ENCODE measurements at places on chromosomes 5 and 9.

DNA sequence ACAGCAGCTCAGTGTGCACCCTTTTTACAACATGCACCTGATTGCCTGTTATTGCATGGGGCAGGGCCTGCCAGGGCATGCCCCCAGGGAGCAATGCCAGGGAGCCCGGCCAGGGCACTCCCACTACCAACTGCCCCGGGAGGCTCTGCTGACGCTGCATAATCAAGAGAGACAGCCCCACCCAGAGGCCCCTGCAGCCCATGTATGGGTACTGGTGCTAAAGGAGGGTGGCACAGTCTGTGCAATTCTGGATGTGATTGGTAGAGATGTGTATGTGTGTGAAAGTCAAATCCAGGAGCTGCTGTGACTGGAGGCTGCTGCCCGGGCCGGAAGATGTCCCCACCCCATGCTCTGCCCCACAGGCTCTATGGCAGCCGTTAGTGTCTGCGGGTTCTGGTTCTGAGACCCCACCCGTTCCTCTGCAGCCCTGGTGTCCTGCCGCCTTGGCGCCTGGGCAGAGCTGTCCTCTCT is 3.9 kb upstream of the NEURL1B start:
- no peaks in the 10 kb centered on the region for H3K36me3 ChIP-seq
- H3K27me3 ChIP-seq = no peaks in the 10 kb centered on the region
- peak; percentile 69 for DNase-seq
- no peak overlapping the region for H3K27ac ChIP-seq
- H3K4me3 ChIP-seq = no peak overlapping the region

DNA sequence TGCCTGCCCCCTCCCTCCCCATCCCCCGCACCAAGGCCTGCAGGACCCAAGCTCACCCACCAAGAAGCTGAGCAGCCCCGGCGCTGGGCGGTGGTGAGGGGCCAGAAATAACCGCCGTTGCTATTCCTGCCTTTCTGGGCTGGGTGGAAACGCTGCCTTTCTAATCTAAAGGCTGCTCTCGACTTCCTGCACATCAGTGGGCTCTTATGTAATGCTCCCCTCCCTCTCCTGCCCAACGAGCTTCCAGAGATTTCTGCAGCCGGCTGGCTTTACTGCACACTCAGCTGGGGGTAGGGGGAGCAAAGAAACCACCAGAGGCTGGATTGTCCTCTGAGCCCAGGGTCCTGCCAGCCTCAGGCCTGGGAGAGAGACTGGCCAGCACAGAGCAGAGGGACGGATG is 6.9 kb upstream of the EGR1 start:
- H3K4me3 ChIP-seq = no peak overlapping the region
- H3K27me3 ChIP-seq = no peaks in the 10 kb centered on the region
- peaks cover 19% of the 10 kb centered on the region for H3K4me1 ChIP-seq

DNA sequence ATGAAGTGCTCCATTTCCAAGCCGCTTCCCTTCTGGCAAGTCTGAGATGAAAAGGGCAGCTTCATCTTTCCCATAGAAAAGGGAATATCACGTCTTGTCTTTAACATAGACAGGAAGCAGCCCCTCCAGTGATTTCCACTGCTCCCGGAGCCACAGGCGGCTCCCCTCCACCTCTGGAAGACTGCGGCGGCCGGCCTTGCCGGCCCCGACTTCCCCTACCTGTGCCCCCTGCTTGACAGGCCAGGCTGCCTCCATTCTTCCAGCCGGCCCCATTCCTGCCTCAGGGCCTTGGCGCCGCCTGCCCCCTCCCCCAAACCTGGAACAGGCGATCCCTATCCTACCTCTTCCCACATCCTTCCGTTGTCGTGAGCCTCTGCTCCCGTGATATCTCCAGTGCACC is 141.8 kb downstream of the ZNF354C start:
- no peaks in the 10 kb centered on the region for H3K4me1 ChIP-seq
- no peak overlapping the region for H3K4me3 ChIP-seq
- H3K27ac ChIP-seq = no peak overlapping the region
- H3K27me3 ChIP-seq = no peaks in the 10 kb centered on the region

DNA sequence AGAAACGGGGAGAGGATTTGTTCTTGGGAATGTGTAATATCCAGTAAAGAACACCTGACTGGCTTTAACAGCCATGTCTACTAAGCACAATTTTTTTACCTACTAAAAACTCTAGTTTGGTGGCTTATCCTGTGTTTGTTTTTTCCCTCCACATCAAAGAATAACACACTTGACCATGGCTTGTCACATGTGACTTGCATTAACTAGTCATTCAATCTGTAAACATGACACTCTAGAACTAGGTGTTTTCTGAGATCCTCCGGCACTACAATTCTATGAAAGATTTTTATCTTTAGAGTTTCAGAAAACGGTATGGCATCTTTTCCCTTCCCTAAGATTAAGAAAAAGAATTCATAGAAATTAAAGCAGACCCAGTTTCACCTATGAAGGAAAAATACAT is 103.7 kb downstream of the CEMIP2 start:
- peaks cover 3% of the 10 kb centered on the region for H3K27me3 ChIP-seq
- no peaks in the 10 kb centered on the region for H3K4me1 ChIP-seq
- no peak overlapping the region for H3K27ac ChIP-seq
- H3K36me3 ChIP-seq = no peaks in the 10 kb centered on the region

DNA sequence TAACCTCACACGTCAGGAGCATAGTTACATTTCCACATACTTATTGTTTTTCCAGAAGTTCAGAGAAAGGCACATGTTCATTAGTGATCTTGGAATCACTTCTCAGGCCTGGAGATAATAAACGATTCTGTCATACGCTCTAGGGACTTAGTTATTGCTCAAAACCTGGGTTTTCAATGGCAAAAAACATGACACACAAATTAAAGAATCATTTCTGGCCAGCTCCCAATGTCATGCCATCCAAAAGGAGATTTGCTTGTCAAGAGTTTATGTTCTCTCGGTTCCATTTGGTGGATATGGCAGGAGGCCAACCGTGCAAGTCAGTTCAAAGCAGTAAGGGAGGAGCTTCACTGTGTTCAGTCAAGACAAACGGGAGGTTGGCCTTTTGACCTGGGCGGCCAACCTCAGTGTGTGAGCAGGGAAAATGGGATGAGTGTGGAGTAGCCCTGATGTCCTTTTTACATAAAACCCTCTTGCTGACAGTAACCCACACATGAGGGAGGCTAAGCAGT is 123.4 kb downstream of the NXNL2 start:
- no peak overlapping the region for H3K27ac ChIP-seq
- no peaks in the 10 kb centered on the region for H3K27me3 ChIP-seq

Measured in tibial artery (tissue), 4 donors.